ENCODE measurements at places on chromosomes 7 and 10.

DNA sequence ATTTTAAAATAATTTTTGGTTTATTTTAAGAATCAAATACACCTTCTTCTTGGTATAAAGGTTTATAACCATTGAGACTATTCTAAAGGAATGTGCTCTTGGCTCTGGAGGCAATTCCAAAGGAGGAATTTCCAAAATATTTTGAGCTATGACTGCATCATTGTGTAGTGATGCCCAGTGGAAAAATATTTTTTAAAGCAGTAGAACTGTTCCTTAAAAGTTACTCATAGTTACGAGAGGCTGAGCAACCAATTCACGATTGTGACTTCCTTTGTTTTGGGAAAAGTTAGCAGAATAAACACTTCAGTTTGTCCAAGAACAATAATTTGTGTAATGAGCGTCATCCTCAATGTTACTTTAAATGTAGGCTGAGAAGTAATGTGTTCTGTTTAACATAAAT is 233.6 kb downstream of the BAMBI start:
- no peak for DNase-seq

GRCh38 chr7:94064541-94065191 is 60.5 kb upstream of the BET1 start:
- DNase-seq = no peak

GRCh38 chr10:132193907-132194552 is 7.3 kb downstream of the DPYSL4 start:
- DNase-seq = peak; percentile 19

GRCh38 chr7:23431702-23432199 is 38.5 kb downstream of the IGF2BP3 start:
- no peak for DNase-seq

- no peak for DNase-seq
Measured at GRCh38 chr10:132586739-132587138, 49.2 kb downstream of the INPP5A start.

GRCh38 chr10:131722525-131723264 is 178.1 kb upstream of the PPP2R2D start:
- DNase-seq = no peak

DNA sequence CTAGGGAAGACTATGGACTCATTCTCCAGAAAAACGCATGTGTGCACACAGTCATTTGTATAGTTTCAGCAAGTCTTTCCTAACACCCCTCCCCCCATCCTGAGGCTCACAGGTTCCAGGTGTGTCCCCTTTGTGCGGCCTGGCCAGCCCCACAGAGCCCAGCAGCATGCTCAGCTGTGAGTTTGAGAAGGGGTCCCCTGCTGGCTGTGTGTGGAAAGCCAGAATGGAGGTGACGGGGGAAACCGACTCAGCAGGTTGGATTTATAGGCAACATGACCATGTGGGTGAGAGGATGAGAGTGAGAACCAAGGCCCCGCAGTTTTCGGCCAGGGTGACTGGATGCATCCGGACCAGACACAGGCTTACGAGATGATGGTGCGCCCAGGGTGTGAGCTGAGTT is 9.9 kb downstream of the PTPRE start:
- DNase-seq = no peak

DNA sequence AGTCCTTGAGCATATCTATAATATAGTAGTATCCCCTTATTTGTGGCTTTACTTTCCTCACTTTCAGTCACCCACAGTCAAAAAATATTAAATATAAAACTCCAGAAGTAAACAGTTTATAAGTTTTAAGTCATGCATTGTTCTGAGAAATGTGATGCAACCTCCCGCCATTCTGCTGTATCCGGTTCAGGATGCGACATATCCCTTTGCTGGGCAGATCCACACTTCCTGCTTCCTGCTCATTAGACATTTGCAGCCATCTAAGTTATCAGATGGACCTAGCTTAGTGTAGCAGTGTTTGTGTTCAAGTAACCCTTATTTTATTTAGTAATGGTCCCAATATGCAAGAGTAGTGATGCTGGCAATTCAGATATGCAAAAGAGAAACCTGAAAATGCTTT is 38.9 kb upstream of the BMS1 start:
- DNase-seq = no peak

- no peak for DNase-seq
Measured at GRCh38 chr7:1447112-1447511, 12.2 kb downstream of the MICALL2 start.

DNA sequence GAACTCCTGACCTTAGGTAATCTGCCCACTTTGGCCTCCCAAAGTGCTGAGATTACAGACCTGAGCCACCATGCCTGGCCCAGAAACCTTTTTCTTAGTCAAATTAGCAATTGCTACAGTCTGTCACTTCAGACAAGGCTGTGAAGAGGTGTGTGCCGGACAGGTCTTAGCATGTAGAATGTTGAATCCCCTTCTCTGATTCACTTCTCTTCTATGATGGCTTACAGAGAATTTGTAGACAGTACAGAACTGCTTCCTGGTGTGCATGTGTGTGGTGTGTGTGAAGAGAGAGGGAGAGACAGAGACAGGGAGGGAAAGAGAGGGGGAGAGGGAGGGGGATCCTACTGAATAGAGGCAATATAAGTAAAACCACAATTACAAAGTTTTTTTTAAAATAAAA is 150.4 kb downstream of the PARD3 start:
- DNase-seq = no peak

DNA sequence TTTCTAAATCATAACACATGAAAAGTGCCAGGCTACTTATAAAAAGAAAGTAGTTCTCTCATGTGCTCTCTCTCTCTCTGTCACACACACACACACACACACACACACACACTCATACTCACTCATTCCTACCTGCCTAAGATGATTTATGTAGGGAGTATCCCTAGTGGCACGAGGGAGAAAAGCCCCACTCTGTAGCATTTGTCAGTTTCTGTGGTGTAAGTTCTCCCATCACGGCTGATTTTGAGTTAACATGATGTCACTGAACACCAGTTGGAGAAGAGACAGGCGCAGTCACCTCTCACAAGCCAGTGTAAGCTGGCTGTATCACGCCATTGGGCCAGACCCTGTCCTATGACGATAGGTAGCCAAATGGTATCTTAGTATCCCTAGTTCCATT is 395.4 kb downstream of the SFMBT2 start:
- no peak for DNase-seq

DNA sequence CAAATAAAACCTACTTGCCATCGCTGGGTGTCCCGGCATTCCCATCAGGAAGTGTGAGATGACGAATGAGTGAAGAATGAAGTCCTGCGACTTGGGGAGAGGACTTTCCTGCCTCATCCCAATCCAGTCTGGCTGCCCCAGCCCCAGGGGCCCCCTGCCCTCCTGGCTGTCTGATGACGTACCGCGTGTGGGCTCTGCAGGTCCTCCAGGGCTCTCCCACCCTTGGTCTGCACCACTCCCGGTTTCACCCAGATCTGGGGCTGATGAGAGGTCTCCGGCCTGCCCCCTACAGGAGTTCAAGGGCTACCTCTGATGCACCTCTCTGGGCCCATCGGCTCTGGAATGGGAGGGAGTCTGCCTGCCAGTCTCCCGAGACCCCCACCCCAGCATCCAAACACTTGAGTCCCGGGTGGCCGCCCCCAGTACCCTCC is 9.8 kb downstream of the ATP6V1F start:
- DNase-seq = no peak

GRCh38 chr7:149286811-149287400 is 24.9 kb downstream of the ZNF783 start:
- DNase-seq = no peak

DNA sequence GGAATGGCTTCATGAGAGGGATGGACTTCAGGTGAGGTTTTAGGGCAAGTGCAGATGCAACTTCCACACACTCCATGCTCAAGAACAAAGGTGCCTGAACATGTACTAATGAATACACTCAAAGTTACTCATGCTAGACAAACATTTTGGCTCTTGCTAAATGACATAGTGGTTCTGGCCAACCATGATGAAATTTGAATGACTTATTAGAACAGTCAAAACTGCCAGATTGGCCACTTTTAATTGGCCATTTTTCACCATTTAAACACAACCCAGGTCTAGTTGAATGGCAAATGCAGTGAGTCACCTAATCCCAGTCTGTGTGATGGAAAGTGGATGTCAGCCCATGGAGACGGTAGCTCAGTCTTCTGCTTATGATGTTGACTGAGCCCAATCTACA is 4.9 kb upstream of the PTPRN2 start:
- no peak for DNase-seq

- DNase-seq = peak; percentile 54
Measured at GRCh38 chr10:126904818-126905701, at the start of gene DOCK1. DOCK1 (plus strand) TSS chr10:126905428; CDS start chr10:126905518, 90 bp downstream.

DNA sequence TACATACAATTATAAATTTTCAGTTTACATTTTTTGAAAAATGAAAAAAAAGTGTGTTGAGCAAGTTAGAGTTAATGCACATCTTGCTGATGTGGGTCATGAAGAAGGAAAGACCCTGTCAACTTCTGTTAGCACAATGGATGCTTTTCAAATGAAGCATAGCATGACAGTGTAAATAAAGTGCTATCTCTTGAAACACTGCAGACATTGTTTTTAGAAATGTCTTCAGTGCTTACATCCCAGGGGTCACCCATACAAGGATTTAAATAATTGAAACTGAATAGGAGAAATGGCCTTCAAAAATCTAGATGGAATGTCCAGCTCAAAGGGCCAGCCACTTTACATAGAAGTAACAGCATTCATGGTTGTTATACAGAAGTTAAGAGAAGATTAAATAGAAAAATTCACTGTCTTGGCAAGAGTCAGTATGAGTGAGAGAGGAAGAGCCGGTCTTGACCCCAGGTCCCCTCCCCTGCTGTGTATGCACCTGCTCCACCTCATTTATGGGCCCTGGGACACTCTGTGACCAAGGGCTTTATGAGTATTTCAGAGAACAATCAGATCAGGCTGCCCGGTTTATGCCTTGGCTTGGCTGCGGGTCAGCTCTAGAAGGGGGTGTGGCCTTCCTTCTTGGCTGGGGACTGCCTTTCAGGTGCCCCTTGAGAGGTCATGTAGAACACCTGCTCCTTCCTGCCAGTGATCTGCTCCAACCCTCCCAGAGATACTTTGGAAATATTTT is 237.7 kb upstream of the TMEM72 start:
- no peak for DNase-seq

DNA sequence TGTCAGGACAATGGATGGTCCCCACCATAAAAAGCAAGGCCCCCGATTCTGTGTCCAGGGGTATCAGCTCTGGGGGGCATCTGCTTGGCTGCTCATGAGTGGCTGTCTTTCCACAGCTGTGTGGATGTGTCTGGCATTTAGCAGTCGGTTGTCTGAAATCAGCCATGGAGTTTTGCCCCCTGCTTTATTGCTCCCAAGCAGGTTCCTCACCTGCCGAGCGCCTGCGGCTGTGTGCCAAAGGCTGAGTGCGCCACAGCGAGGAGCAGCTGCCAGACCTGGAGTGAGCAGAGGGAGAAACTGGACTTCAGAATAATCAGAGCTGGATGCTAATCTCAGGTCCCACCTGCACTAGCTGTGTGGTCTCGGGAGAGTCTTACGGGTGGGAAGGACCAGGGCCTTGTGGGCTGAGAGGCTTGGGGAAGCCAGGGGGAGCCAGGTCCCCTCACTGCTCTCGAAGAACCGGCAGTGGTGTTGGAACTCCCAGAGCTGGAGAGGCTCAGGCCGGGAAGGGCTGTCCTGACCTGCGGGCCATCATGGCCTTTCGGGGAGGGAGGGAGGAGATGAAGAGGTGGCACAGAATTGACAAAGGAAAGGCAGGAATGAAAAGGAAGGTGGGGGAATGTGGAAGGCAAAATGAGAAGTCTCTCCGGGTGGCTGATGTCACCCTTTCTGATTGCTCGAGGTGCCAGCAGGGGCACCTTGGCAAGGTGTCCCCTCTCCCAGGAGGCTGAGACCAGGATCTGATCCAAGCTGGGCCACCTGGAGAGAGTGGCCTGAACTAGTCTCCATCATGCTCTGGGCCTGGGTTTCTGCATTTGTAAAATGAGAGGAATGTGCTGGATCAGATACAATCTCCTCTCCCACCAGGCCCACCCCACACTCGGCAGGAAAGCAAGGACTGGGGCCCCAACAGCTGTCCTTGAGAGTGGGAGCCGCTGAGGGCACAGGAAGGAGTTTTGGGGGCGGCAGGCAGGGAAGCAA is 30.2 kb upstream of the LEP start:
- no peak for DNase-seq

DNA sequence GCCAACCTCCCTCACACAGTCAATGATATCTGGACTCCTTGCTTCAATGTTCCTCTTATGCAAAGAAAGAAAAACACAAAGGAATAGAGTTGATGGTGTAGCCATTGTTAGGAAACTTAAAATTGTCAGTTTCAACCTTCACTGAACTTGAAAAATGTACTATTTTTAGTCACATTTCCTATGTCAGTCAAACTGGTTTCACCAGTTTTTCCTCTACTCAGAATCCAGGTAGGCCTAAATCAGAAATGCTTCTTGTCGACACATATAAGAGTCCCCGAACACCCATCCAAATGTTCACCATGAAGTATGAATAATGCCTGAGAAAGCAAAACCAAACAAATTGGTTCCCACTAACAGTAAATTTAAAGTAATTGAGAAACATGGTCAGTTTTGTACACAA is 42.4 kb upstream of the ZMYND11 start:
- DNase-seq = no peak

DNA sequence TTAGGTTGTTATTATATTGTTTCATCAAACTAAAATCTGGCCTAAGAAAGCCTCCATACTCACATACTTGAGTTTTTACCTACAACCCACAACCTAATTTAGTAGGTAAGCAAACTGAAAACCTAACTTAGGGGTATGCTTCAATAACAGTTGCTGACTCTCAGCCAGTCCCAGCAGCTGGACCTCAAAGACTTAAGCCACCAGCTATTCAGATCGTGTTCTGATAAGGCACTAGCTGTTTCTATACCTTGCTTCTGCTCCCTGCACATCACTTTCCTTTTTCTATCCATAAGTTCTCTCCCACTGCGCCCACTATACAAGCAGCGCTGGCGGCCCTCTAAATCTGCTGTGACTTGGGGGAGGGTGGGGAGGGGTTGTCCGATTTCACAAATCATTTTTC is 42.3 kb downstream of the SUGCT start:
- no peak for DNase-seq
